Amniotic stem cell (primary cell): ENCODE measurements at places on chromosomes 12 and 14.

DNA sequence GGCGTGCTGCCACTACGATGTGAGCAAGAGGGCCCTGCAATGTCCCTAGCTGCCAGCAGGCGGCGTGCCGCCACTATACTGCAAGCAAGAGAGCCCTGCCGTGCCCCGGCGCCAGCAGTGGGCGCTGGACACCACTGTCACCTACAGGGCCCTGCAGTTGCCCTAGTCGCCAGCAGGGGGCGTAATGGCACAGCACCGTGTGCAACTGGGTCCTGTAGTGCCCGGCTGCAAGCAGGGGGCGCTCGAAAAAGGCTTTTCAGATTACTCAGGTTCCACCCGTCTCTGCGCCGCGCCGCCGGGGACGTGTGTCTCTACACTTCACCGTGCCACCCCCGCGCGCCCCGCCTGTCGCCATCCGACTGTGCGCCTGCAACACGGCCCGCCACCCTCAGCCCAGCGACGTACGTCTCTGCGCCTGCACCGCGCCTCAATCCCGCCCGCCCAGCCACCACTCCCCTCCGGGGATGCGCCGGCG, 1356.9 kb downstream of the TMEM121 start:
- DNase-seq, result no peak

DNA sequence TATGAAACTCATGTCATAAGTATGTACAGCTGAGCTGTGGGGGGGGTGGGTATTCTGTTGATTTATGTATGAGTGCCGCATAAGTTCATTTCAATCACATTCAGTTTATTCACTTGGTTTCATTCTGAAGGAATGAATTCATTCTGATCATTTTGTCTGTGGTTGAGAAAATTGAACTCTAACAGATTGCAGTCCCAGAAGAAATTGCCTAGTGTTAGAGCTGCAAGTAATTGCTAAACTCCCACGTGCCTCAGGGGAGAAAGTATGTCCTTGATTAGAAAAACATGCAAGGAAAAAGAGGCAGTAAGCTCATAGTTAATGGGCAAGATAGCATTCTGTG, 442.4 kb upstream of the MGAT4C start:
- peak; percentile 4 for DNase-seq

GRCh38 chr14:99645545-99646505, 896 bp downstream of the HHIPL1 start:
- no peak for DNase-seq

DNA sequence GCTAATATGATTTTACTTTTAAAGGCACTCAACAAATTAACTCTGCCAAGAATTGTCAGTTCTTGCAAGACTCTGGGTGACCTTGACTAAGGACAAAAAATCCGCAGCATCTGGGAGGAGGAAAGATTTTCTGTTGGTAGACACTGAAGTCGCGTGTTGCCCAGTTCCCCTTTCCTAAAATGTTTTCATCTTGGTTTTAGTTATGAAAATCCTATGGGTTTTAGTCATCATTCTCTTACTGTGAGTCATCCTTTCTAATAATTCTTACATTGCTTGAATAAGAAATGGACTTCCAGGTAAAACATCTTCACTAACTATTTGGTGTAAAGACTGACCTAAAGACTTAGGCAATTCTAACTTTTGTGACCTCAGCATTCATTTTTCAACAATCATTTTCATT, 9.1 kb downstream of the GSG1 start:
- DNase-seq, result no peak

GRCh38 chr14:54121466-54122027, 164.9 kb upstream of the BMP4 start:
- DNase-seq, result no peak

GRCh38 chr14:54475911-54476310, 12.9 kb downstream of the GMFB start:
- no peak for DNase-seq

DNA sequence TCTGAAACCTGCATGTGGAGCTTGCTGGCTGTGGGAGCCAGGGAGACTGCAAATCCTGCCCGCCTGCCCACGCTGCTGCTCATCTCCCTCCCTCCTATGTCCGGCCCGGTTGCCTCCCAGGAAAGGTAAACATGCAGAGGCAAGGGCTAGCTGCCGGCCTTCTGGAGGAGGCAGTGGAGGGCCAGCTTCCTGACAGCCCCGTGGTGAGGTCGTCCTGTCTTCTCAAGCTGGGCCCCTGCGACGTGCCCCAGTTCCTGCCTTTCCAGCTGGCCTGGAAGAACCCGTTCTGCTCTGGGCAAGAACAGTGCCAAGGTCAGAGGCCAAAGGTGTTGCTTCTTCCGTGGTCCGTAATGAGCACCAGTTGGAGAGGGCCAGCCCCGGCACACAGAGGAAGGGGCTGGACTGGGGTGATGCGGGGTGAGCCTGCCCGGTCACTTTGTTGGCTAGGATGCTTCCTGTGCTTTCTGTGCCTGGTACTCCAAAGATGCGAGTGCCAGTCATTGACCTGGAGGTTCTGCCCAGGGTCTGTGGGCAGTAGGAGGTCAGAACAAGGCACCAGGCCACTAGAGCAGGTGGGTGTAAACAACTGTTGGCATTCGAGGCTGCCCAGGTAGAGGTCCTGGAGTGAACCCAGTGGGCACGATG, 25.3 kb downstream of the TPCN1 start:
- DNase-seq, result no peak

GRCh38 chr14:94161058-94161457, 13.1 kb upstream of the PPP4R4 start:
- no peak for DNase-seq

DNA sequence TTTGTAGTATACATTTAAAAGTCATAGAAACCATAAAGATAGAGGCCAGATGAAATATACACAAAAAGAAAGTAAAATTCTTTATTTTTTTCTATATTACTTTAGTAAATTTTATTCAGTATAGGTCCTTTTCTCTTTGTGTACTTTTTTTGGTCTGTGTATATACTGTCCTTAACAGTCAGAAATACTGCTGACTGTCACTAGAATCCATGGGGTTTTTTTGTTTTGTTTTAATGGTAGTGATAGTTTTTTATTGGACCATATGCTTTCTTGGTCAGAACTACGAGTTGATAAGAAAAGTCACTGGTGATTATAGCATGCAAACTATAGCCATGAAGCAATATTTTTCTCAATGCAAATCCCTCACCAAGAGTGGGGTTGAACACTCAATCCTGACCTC, 165.4 kb downstream of the FOXA1 start:
- no peak for DNase-seq

DNA sequence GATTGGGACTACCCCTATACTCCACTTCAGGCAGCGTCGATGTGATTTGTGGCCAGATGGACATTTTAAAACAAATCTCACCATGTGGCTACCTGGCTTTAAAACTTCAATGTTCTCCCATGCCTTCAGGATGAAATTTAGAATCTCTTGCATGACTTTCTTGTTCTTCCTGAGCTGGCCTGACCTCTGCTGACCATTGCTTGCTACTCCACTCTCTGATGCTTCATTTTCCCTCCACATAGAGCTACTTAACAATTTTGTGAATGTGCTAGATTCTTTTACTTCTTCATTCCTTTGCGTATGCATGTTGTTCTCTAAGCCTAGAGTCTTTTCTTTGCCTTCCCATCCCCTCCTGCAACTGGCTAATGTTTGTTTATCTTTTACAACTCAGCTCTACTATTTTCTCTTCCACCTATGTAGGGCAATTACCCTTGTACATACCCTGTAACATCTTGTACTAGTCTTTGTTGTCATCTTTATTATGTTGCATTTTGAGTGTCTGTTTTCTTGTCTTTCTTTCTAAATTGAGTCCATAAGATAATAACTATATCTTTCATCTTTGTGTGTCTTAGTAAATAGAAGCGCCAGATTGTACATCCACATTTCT, 41.2 kb downstream of the YLPM1 start:
- peak; percentile 19 for DNase-seq

DNA sequence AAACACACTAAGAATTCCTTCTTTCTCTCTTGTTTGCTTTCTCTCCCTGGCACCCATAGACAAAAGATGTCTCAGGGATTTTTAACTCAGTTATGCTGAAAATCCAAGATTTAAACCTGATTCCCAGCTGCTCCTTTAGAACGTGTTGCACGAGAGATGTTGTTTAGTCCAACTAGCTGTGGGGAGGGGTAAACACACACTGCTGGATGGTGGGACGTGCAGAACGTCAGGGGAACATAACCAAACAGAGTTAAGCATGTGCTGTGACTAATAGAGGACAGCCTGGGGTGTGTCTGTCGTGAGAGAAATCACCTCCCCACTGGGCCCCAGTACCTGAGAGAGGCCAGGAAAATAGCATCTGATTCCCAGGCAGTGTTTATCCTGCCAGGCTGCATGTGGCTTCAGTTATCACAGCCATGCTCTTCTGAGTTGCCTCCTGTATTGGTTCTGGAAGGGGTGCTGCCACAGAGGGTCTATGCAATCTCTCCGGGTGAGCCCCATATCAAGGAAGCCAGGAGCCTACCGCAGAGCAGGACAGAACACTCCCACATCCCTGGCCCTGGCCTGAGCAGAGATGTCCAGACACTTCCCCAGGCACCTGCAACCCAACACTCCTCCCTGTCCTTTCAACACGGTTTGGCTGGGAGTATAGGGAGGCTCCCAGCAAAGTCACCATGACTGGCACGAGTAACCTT, 112.7 kb upstream of the EGLN3 start:
- no peak for DNase-seq

DNA sequence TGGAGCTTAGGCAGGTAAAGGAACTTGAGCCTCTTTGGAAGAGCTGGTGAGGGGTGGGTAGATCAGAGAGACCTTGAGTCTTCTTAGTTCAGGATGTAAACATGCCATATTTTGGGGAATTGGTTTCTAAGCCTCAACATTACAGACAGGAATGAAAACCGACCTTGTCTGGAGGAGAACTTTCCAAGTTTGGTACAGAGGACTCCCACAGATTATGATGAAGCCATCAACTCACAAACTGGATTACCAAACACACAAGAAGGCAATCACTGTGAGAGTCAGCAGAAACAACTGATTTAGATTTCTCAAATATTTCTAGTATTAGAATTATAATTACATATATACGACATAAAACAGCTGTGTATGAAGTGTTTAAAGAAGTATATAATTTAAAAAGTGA, 22.3 kb upstream of the AMN1 start:
- DNase-seq, result no peak

DNA sequence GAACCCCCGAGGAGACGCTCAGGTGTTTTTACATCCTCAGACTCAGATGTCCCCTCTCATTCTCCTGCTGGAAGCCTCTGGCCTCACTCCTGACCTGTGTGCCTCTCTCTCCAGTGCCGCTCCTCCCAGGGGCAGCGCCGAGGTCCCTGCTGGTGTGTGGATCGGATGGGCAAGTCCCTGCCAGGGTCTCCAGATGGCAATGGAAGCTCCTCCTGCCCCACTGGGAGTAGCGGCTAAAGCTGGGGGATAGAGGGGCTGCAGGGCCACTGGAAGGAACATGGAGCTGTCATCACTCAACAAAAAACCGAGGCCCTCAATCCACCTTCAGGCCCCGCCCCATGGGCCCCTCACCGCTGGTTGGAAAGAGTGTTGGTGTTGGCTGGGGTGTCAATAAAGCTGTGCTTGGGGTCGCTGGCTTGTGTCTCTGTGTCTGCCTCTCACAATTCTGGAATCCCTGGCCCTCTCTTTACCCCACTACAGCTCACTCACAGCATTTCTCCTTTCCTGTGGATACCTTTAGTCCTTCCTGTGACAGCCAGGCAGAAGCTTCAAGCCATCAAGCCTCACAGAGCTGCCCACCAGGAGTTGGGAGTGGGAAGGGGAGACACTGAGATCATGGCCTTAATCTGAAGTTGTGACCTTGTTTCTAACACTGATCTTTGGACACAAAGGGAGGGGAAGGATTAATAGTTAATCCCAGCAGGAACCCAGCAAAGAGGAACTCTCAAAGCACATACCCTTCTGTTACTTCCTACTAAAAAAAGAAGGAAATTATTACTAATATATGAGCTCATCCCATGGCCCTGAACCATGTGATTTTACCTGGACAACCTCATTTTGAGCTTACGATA, 1.1 kb upstream of the SOAT2 start:
- DNase-seq, result no peak

DNA sequence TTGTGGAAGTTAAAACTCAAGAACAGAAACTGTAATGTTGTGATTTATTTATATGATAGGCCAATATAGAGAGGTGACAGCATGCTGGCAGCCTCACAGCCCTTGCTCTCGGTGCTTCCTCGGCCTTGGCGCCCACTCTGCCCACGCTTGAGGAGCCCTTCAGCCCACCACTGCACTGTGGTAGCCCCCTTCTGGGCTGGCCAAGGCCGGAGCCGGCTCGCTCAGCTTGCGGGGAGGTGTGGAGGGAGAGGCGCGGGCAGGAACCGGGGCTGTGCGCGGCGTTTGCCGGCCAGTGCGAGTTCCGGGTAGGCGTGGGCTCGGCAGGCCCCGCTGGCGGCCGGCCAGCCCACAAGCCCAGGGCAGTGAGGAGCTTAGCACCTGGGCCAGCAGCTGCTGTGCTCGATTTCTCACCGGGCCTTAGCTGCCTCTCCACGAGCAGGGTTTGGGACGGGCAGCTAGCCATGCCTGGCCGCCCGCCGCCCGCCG, 65.8 kb upstream of the SLC8A3 start:
- DNase-seq, result no peak

DNA sequence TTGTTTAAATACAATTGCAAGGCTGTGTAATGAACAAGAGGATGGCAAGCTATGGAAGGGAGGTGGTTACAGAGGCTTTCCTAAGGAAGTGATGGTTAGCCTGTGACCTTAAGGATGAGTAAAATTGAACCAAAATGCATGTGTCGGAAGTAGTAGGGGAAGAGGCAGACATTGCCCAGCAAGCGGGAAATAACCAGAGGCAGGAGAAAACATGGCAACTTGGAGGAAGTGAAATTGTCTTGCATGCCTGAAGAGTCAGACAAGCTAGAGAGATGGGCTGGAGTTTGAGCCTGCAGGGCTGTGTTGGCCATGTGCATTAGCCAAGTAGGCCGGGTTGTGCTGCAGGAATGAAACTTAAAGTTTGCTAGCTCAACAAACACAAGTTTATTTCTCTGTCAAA, 96.2 kb downstream of the BTG1 start:
- DNase-seq, result no peak

DNA sequence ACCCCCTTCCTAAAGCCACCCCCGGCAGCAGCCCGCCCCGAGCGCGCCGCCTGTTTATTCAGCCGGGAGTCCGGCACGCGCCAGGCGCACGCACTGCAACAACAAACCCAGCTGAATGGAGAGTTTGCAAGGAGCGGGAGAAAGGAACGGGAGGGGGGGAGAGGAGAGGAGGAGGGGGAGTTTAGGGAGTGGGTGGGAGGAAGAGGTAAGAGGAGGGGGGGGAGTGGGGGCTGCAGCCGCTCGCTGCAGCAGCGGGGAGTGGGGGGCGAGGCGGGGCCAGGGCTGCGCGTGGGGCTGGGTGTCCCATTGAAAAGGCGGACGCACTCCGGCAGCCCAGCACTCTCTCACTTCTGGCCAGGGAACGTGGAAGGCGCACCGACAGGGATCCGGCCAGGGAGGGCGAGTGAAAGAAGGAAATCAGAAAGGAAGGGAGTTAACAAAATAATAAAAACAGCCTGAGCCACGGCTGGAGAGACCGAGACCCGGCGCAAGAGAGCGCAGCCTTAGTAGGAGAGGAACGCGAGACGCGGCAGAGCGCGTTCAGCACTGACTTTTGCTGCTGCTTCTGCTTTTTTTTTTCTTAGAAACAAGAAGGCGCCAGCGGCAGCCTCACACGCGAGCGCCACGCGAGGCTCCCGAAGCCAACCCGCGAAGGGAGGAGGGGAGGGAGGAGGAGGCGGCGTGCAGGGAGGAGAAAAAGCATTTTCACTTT, at the start of gene ASCL1:
Gene ASCL1, plus strand, starts transcription at position 336 of the 712 bp plus-strand sequence. CDS start 571 bp downstream, outside the sequence.
- DNase-seq, result no peak

- DNase-seq, result no peak
Observed at GRCh38 chr12:110033888-110034287, 14.4 kb downstream of the C12orf76 start.
